Naive thymus-derived CD8-positive, alpha-beta T cell (primary cell): ENCODE measurements at places on chromosomes 12 and 14.

GRCh38 chr12:106747973-106748436, 26.5 kb upstream of the RIC8B start:
- H3K27me3 ChIP-seq: no peaks in the 10 kb centered on the region
- H3K4me3 ChIP-seq: peak overlapping the region; percentile 57
- H3K4me1 ChIP-seq: peaks cover 37% of the 10 kb centered on the region

- H3K27me3 ChIP-seq: no peaks in the 10 kb centered on the region
- no peak for DNase-seq
- H3K27ac ChIP-seq: no peak overlapping the region
- H3K4me3 ChIP-seq: no peak overlapping the region
- H3K4me1 ChIP-seq: no peaks in the 10 kb centered on the region
- H3K36me3 ChIP-seq: peaks cover 29% of the 10 kb centered on the region
Observed at GRCh38 chr14:59281609-59282377, 93.3 kb downstream of the DAAM1 start.

DNA sequence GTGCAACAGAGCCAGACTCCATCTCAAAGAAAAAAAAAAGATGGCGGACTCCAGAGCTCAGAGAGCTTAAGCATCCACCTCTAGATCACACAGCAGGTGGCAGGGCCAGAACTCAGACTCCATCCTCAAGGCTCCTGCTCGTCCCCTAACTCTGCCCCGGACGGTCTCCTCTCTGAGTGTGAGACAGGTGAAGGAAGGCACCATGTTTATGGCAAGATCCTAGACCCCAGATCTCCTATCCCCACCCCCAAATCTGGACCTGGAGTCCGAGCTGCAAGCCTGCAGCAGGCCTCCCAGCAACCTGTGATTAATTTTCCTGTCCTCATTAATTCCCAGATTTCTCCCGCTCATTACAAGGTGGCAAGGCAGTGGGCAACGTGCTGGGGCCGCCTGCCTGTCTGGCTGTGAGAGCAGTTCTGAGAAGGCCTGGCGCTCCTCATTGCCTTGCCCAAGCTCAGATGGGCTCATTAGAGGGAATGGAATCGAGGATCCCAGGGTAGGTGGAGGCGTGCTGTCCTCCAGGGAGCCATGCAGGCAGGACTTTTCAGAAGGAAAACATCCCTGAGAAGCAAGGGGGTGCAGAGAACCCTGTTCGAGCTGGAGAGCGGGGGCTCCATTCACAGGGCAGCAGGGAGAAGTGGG, 296.6 kb upstream of the RTL1 start:
- no peaks in the 10 kb centered on the region for H3K4me1 ChIP-seq
- H3K27me3 ChIP-seq: no peaks in the 10 kb centered on the region
- DNase-seq: no peak
- no peaks in the 10 kb centered on the region for H3K36me3 ChIP-seq
- no peak overlapping the region for H3K4me3 ChIP-seq

- H3K4me3 ChIP-seq: no peak overlapping the region
- no peaks in the 10 kb centered on the region for H3K4me1 ChIP-seq
- no peak overlapping the region for H3K27ac ChIP-seq
- no peaks in the 10 kb centered on the region for H3K36me3 ChIP-seq
- DNase-seq: no peak
- H3K27me3 ChIP-seq: peaks cover 3% of the 10 kb centered on the region
Observed at GRCh38 chr12:69676257-69677012, 22.7 kb downstream of the BEST3 start.

- no peak overlapping the region for H3K27ac ChIP-seq
- H3K27me3 ChIP-seq: no peaks in the 10 kb centered on the region
- no peak overlapping the region for H3K4me3 ChIP-seq
- H3K36me3 ChIP-seq: no peaks in the 10 kb centered on the region
- no peak for DNase-seq
- peaks cover 1% of the 10 kb centered on the region for H3K4me1 ChIP-seq
Observed at GRCh38 chr12:3165078-3165980, 88.2 kb downstream of the TSPAN9 start.

DNA sequence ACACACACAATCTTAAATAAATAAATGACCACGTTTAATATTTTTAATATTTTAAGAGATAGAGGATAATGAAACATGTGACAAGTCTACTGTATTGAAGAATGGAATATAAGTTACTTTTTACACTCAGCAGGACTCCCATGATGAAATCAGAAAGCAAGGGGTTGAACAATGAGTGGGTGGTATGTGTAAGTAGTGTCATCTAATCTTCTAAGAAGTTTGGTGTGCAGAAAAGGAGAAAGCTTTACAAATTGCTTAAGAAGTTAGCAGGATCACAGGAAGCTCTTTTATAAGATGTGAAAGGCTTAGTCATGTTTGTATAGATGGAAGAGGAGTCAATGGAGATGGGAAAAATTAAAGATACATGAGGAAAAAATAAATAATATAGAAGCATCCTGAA, 47.8 kb downstream of the SLC15A5 start:
- no peak overlapping the region for H3K27ac ChIP-seq
- DNase-seq: no peak
- no peak overlapping the region for H3K4me3 ChIP-seq

DNA sequence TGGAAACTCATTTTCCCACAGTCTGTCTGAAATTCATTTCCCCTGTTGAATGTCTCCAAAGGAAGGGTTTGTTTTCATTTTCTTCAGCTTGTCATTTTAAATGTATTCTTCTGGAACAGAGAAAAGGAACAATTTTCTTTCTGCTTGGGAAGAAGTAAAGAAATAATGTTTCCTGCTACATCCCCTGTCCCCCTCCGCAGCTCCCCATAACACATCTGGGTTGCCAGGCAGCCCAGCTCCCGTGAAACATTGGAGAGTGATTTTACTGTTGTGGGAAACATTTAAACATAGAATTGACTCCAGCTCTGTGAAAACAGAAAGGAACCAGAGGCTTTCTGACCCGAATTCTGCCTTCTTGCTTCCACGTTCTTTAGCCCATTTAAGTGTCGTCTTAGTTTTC, 159.5 kb downstream of the TMEM132C start:
- H3K27ac ChIP-seq: no peak overlapping the region
- H3K36me3 ChIP-seq: no peaks in the 10 kb centered on the region
- DNase-seq: no peak
- H3K4me1 ChIP-seq: no peaks in the 10 kb centered on the region

- no peaks in the 10 kb centered on the region for H3K36me3 ChIP-seq
- H3K4me1 ChIP-seq: peaks cover 25% of the 10 kb centered on the region
- H3K27ac ChIP-seq: peak overlapping the region; percentile 65
- no peak for DNase-seq
- H3K27me3 ChIP-seq: no peaks in the 10 kb centered on the region
Observed at GRCh38 chr14:76908834-76909233, 82.6 kb downstream of the LRRC74A start.

DNA sequence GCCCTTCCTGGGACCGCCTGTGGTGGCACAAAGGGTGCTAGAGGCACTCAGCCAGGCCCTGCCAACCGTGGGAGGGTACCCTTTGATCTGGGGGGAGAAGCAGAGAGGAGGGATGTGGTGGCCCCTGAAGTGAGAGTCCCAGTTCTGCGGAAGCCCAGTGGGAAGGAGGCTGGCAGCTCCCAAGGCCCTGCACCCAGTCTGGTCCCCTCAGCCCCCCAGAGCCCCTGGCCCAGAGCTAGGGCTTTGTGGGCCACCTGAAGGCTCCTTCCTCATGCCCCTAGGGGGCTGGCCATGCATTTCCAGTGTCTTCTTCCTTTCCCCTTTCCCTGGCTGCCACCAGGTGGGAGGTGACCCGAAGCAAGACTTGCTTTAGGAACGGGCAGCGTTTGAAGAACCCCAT, 44.3 kb downstream of the PLEKHG3 start:
- H3K27ac ChIP-seq: no peak overlapping the region
- H3K36me3 ChIP-seq: no peaks in the 10 kb centered on the region
- H3K27me3 ChIP-seq: no peaks in the 10 kb centered on the region
- no peak for DNase-seq

DNA sequence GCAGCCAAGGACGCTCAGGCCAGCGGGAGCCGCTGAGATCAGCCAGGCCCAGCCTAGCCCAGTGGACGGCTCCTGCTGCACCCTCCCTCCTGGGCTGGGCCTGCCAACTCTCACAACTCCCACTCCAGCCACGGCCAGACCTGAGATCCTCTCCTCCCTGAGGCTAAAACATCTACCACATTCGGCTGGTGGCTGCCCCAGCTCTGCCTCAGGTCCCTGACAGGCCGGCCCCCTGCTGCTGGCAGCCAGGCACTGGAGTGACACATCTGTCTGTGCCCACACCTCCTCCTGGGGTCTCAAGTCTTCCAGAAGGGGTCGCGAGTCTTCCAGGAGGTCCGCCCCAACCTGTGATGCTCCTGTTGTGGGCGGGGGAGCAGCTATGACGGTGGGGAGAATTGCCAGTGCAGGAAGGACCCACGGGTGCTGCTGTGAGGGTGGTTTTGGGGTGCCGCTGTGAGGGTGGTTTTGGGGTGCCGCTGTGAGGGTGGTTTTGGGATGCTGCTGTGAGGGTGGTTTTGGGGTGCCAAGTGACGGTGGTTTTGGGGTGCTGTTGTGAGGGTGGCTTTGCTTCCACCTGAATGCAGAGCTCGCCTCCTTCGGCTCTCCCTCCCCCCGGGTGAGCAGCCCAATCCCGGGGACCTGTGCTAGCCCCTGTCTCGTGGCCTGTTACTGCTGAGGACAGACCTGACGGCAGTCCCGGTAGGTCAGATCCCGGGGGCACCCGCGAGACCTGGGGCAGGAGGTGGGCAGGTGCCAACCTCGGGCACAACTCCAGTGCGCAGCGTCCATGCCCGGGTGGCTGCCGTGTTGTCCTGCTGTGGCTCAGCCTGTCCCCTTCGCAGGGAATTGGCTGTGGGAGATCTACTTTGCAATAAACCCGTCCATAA, 27.5 kb upstream of the C14orf180 start:
- H3K4me1 ChIP-seq: no peaks in the 10 kb centered on the region
- no peaks in the 10 kb centered on the region for H3K36me3 ChIP-seq
- DNase-seq: no peak

DNA sequence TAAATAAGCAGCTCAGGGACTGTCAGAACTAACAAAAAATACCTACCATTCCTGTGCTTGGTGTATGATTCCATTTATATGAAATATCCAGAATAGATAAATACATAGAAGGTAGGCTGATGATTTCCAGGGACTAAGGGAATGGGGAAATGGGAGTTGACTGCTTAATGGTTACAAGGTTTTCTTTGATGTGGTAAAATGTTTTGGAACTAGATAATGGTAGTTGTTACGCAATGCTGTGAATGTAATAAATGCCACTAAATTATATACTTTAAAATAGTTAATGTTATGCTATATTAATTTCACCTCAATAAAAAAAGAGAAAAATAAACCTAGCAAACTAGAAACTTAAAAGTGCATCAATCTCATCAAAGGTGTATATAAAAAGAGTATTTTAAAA, 41.1 kb downstream of the CEP83 start:
- no peaks in the 10 kb centered on the region for H3K27me3 ChIP-seq
- H3K4me1 ChIP-seq: peaks cover 6% of the 10 kb centered on the region
- H3K4me3 ChIP-seq: no peak overlapping the region
- no peak for DNase-seq

DNA sequence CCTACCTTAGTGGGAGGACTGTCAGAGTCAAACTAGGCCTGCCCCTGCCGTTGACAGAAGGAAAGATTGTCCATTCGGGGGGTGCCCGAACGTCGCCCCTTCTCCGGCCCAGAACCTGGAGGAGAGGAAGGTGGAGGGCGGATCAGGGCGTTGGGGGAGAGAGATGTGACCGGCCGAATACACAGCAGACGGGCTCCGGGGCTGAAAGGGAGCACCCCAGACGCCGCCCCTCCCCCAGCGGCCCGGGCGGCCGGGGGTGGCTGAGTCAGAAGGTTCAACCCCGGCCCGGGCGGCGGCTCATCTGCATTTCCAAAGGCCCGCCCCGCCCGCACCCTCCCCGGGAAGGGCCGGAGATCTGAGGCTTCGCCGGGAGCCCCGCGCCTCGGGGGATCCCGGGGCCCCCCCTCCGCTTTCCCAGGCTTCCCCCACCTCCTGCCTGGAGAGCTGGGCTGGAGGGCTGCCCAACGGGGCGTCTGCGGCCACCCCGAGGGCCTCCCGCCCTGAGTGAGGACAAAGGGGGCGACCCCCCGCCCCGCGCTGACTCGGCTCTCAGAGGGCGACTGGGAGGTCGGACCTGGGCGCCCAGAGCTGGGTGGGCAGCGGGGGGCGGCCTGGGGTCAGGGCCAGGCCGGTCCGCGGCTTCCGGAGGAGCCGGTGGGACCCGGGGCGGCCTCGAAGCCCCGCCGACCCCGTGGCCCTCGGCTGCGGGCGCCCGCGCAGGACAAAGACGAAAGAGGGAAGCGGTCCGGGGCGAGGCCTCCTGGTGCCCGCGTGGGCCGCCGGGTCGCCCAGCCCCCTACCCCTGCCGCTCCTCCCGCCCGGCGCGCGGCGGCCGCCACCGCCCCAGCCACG, 3.7 kb upstream of the SETD1B start:
- no peaks in the 10 kb centered on the region for H3K27me3 ChIP-seq
- peaks cover 37% of the 10 kb centered on the region for H3K4me1 ChIP-seq
- peak overlapping the region; percentile 97 for H3K27ac ChIP-seq
- H3K36me3 ChIP-seq: peaks cover 5% of the 10 kb centered on the region

GRCh38 chr12:49404956-49405355, 37.7 kb downstream of the SPATS2 start:
- H3K4me3 ChIP-seq: no peak overlapping the region
- no peak overlapping the region for H3K27ac ChIP-seq
- H3K27me3 ChIP-seq: no peaks in the 10 kb centered on the region
- peaks cover 4% of the 10 kb centered on the region for H3K36me3 ChIP-seq

GRCh38 chr12:27462851-27463250, 16.3 kb downstream of the SMCO2 start:
- no peak overlapping the region for H3K4me3 ChIP-seq
- no peak for DNase-seq
- peaks cover 3% of the 10 kb centered on the region for H3K27me3 ChIP-seq
- no peak overlapping the region for H3K27ac ChIP-seq
- H3K36me3 ChIP-seq: no peaks in the 10 kb centered on the region

GRCh38 chr12:61821381-61821780, 438.8 kb upstream of the USP15 start:
- peaks cover 1% of the 10 kb centered on the region for H3K27me3 ChIP-seq
- no peak overlapping the region for H3K4me3 ChIP-seq
- H3K4me1 ChIP-seq: no peaks in the 10 kb centered on the region
- H3K27ac ChIP-seq: no peak overlapping the region

DNA sequence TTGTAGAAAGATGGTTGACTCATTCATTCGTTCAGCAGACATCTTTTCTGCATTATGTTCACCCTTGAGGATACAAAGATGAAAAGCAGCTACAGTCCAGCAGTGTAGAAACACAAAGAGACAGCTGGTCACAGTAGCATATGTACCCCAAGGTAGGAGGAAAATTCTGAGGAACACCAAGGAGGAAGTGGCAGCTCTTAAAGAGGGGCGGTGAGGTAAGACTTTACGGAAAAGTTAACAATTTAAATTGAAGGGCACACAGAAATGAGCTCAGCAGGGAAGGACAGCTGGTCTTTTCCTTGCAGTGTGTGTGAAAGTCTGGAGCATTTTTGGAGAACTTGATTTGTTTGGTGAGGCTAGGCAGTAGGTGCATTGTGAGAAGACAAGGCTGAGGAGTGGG, 3.5 kb downstream of the SLC35E3 start:
- peak overlapping the region; percentile 40 for H3K27ac ChIP-seq
- DNase-seq: no peak
- H3K36me3 ChIP-seq: no peaks in the 10 kb centered on the region
- H3K27me3 ChIP-seq: no peaks in the 10 kb centered on the region

- peak overlapping the region; percentile 82 for H3K4me3 ChIP-seq
- peaks cover 11% of the 10 kb centered on the region for H3K36me3 ChIP-seq
- no peak for DNase-seq
- peak overlapping the region; percentile 100 for H3K27ac ChIP-seq
- H3K27me3 ChIP-seq: no peaks in the 10 kb centered on the region
- H3K4me1 ChIP-seq: peaks cover 96% of the 10 kb centered on the region
Observed at GRCh38 chr14:61470261-61470960, 149.0 kb downstream of the PRKCH start.

- no peaks in the 10 kb centered on the region for H3K27me3 ChIP-seq
- H3K27ac ChIP-seq: no peak overlapping the region
Observed at GRCh38 chr12:79452906-79453305, 237.9 kb downstream of the PAWR start.
